SW 1271 (cell line): ENCODE measurements at places on chromosomes 7 and 10.
A peak's percentile ranks its signal among the peaks of the same experiment; 100 is the strongest.

- DNase-seq, result no peak
Measured at GRCh38 chr7:87330942-87331341, 14.5 kb upstream of the CROT start.

GRCh38 chr10:133044401-133044811 lies 43.3 kb upstream of the ADGRA1 start:
- DNase-seq, result no peak

GRCh38 chr10:61050120-61050745 lies 106.2 kb upstream of the RHOBTB1 start:
- DNase-seq, result no peak

- no peak for DNase-seq
Measured at GRCh38 chr10:72259491-72260238, 14.1 kb upstream of the DDIT4 start.

GRCh38 chr7:64628192-64628591 lies 37.7 kb upstream of the ZNF107 start:
- DNase-seq, result no peak

GRCh38 chr10:52228556-52228955 lies 85.5 kb upstream of the DKK1 start:
- DNase-seq, result no peak

DNA sequence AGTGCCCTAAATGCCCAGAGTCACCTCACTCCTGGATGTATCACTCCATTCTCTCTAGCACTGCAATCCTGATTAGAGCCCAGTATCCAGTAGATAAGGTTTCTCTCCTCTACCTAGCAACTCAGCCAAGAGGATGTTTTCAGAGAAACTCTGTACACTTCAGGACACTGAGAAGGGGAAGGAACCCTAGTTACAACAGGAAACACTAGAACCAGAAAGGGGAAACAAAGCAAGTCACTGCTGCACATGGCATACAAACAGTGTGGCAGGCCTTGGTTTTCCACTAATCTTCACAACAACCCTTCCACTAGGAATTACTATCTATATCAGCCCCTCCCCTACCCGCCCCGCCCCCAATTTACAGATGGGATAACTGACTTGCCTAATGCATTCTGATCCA lies 1.6 kb downstream of the FAM204A start:
- no peak for DNase-seq

- no peak for DNase-seq
Measured at GRCh38 chr7:75650681-75651080, 88.1 kb downstream of the HIP1 start.

- DNase-seq, result no peak
Measured at GRCh38 chr10:57015187-57015586, 654.1 kb upstream of the ZWINT start.

GRCh38 chr7:64755865-64756264 lies 38.4 kb upstream of the ZNF138 start:
- DNase-seq, result no peak

DNA sequence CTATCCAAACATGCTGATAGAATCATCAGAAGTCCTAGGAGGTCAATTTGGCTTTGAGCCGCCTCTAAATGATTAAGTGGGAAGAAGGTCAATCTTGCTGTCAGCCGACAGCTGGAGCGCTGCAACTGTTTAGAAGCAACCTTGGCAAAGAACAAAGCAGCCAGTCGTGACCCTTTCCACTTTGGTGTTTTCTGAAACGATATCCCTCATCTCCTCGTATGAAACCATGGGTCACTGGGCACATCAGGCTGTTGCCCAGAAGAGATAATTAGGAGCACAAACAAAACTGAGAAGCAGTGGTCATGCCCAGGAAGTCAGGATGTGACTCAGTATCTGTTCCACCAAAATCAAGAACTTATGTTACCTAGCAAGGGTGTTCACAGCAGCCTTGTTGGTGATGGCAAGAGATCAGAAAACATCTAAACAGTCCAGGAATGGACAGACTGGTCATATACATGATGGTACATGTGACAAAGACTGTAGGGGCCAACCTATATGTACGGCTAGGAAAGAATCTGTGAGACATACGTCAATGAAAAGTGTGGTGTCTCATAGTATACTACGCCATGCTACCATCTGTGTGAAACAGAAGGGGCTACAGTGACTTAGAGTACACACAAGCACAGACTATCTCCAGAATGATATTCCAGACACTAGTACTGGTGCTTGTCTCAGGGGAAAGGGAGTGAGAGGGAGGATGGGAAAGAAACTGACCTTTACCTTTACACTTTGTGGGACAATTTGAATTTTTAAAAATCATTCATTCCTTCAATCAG lies 22.4 kb downstream of the STN1 start:
- peak; percentile 22 for DNase-seq

DNA sequence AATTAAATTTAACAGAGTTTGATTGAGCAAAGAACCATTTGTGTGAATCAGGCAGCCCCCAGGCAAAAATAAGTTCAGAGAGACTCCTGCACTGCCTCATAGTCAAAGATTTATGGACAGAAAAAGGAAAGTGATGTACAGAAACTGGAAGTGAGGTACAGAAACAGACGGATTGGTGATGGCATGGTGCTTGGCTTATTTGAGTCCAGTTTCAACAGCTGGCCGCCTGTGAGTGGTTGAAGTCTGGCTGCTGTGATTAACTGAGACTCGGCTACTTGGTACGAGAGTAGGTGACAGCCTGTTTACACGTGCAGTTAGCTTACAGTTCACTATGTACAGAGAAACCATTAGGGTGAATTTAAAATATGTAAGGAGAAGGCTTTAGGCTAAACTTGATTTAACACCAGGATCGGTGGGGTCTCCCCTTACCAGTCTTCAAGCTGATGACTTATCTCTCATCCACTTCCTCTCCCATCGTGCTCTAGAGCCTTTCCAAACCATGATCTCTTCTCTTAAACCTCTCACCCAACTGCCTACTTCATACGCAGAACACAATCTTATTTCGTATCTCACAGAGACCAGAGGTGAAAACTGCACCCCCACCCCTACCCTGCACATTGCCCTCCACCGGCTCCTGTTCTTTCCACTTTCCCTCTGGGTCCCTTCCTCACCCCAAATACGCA lies 5.0 kb upstream of the MSMB start:
- no peak for DNase-seq

DNA sequence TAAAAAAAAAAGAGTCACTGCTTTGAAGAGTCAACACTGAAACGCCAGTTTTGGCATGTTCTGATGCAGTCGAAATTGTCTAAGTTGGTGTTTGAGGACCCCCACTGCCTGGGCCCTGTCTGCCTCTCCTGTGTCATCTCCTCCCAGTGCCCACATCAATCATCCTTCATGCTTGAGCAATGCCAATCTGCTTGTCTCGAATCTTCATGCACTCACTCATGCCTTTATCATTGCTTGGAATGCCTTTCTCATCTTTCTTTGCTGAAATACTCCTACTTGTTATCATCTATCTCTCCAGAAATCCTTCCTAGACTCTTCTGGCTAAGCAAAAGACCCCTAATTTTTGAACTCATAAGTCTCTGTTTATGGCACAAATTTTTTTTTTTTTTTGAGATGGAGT lies 42.1 kb upstream of the PLPP4 start:
- DNase-seq, result no peak

- DNase-seq, result no peak
Measured at GRCh38 chr7:79132844-79133451, 320.5 kb downstream of the MAGI2 start.

DNA sequence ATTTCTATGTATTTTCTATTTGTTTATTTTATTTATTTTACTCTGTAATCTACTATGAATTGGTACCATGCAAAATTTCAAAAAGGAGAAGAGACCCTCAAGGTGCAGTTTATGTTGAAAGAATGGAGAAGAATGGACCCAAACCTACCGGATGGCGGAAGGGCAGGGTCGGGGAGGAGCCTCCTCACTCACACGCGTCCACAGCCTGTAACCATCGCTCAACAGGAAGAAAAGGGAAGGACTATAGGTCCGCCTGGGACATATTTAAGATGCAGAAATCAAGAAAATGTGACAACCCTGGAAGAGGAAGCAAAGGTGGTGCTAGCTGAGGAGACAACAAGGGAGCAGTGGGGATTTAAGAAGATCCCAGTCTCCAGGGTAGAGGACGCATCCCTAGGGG lies 158.4 kb downstream of the COBL start:
- no peak for DNase-seq

DNA sequence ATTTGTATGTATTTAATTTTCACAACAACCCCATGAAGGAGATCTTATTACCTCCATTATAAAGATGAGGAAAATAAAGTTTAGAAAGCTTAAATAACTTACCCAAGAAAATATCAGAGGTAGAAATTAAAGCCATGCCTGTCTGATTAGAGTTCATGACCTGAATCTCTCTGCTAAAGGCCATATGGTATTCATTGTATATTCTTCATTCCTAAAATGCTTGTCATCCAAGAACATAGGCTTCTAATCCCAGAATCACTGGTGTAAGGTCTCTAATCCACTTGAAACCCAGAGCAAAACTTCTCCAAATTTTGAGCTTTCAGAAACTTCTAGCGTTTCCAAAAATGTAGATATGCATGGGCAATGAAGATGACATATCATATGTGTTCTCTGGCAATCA lies 72.3 kb upstream of the YAE1 start:
- DNase-seq, result no peak

- no peak for DNase-seq
Measured at GRCh38 chr7:131608116-131608500, 51.7 kb upstream of the PODXL start.

DNA sequence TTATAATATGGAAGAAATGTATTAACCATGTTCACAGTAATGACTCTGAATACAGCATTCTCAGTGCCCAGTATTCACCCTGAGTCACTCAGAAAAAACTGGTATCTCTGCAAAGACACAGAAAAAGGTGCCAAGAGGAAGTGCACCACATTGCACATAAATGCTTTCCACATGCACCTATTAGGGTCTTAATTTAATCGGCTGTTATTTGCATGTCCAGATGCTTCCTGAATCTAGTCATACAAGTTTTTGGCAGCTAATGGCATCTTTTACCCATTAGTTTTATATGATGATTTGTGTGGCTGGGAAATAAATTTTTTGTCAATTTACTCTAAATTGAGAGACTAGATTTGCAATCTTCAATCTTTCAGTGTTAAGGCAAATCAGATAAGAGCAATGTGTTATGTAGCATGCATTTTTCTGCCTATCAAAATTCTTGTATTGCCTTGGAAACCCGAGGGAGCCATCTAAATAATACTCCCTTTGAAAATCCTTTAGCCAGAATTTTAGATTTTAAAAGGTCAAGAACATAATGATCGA lies 58.2 kb downstream of the ZNF680 start:
- no peak for DNase-seq

- no peak for DNase-seq
Measured at GRCh38 chr10:83990126-83990525, 149.2 kb upstream of the GHITM start.

DNA sequence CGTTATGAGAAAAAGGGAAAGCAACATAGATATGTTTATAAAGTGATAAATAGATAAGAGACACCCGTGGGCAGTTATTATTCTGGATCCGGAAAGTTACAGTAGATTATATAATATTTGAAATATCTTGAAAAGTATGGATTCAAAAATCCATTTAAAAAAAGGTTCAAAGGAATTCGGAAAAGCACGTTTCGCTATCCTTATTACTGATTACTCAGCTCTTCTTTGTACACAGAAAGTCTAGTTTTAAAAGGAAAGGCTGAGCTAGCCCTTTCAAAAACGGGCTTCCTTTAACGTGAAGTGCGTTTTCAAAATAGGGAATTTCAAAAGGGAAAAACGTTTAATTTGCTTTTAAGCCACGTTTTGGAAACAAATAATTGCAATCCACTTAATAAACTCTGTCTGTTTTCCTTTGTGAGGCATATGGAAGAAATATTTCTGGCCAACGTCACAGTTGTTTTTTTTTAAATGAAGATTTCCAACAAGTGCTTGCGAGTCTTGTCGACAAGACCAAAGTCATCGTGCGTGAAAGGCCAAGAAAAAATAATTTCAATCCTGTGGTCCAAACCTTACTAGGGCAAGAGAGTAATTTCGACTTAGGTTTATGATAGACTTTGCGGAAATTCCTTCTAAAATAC lies 2.2 kb upstream of the SKIDA1 start:
- no peak for DNase-seq

- DNase-seq, result no peak
Measured at GRCh38 chr10:76342996-76343395, 911.6 kb downstream of the LRMDA start.

- peak; percentile 39 for DNase-seq
Measured at GRCh38 chr7:40221836-40222235, 87.0 kb downstream of the SUGCT start.

GRCh38 chr10:89869180-89869579 lies 167.8 kb downstream of the KIF20B start:
- DNase-seq, result no peak

GRCh38 chr10:33863352-33863751 lies 528.9 kb upstream of the NRP1 start:
- no peak for DNase-seq

DNA sequence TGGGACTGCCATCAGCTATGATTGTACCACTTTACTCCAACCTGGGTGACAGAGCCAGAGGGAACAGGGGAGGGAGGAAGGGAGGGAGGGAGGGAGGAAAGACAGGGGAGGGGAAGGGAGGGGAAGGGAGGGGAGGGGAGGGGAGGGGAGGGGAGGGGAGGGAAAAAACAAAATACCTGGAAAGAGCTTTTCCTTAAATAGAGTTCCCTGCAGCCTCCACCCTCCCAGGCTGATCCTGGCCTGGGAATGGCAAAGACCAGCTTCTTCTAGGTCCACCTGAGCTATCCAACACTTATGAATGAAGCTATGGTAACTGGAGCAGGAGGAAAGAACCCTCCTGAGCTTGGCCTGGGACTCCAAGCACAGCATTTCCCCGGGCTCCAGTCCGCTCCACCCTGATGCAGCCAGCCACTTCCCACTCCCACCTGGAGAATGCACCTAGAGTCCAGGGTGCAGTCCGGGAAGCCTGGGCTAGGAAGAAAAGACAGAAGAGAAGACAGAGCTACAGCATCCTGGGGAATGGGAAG lies 66.1 kb downstream of the GRID1 start:
- no peak for DNase-seq

- DNase-seq, result peak; percentile 20
Measured at GRCh38 chr7:138000081-138000701, 1.7 kb downstream of the CREB3L2 start.

DNA sequence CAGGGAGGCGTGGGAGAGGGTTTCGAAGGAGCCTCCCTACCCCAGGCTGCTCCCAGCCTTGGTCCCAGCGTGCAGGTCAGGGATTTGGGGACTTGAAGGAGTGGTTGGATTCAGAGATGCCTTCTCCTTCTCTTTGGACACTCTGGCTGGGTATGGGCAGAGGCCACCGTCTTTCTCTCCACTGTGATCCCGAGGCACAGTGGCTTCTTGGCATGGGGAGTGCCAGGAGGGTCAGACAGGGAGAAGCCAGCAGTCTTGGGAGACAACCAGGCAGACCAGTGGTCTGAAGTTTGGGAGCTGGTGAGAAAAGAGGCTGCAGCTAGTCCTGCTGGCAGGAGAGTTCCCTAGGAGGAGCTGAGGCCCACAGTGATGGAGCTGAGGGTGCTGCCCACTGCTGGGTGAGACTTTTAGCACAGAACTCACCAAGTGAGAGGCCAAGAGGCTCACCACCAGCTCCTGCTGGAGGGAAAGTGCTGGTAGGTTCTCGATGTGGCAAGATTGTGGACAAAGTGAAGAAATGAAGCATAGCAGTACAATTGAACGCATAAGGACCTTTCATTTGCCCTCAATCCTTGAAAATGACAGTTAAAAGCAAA lies 35.2 kb upstream of the WDFY4 start:
- DNase-seq, result no peak
